T-helper 17 cell (primary cell): ENCODE measurements at places on chromosomes 5 and 9.
A peak's percentile ranks its signal among the peaks of the same experiment; 100 is the strongest.

DNA sequence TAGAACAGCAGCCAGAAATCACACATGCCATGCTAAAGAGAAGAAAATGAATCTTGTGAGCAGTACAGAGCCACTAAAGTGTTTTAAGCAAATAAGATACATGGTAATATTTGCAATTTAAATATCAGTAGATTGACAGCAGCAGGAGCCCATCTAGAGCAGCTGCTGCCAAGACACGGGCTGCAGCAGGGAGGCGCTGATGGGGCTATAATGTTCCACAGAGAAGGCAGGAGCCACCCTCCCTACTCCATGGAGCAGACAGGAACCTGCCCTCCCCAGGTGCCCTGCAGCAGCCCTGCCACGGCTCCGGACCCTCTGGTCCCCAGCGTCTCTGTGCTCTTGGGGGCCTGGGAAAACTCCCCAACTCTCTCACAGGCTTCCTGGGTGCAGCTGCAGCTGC lies 224.1 kb upstream of the ISL1 start:
- DNase-seq, result no peak

DNA sequence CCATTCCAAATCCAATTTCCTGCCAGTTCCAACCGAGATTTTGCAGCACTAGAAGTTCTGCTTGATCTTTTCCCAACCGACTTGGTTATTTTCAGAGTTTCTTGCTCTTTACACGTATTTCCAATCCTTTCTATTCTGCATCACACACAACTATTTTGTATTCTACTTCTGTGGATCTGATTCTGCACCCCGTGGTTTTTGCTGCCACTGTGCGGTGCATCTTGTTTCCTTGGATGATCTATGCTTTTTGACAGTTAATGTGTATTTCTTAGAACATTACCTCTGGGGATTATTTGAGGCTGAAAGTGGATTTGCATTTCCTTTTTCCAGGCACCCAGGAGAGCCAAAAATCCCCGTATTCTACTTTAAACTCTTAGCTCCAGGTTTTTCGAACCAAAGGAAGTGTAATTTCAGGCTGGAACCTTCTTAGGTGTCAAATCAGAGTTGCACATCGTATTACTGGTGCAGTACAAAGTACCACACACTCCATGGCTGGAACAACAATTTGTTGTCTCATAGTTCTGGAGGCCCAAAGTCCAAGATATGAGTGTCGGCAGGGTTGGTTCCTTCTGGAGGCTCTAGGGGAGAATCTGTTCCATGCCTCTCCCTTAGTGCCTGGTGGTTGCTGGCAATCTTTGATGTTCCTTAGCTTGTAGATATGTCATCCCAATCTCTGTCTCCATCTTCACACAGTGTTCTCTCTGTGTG lies 14.7 kb upstream of the SARDH start:
- no peak for DNase-seq

- DNase-seq, result no peak
Measured at GRCh38 chr5:149424371-149425315, 45.6 kb upstream of the IL17B start.

DNA sequence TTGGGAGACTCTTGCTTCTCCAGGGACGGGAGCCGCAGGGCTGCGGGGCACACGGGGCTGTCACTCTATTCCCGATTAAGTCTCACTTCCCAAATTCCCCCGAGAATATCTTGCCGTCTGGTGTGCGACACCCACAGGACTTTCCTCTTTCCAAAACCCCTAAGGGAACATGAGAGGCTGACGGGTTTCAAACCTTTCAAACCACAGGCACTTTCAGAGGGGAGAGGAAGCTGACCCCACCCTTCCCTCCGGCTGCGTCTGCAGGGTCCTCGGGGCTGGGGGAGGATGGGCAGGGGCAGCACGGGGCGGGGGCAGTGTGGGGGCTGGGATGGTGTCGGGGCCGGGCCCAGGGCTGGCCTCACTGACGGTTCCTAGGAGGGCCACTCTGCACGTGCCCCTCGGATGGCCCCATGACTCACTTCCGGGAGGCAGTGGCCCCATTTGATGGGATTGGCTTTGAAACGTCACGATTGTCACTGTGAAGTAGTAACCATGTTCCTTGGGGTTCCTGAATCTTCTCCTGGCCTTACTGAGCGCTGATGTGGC lies 38.2 kb downstream of the SLC9A3 start:
- DNase-seq, result no peak

- DNase-seq, result no peak
Measured at GRCh38 chr9:72827950-72828731, 124.7 kb downstream of the ALDH1A1 start.

- no peak for DNase-seq
Measured at GRCh38 chr9:127076860-127077643, 45.4 kb downstream of the ANGPTL2 start.

- DNase-seq, result no peak
Measured at GRCh38 chr5:78103232-78103918, 191.1 kb downstream of the AP3B1 start.

DNA sequence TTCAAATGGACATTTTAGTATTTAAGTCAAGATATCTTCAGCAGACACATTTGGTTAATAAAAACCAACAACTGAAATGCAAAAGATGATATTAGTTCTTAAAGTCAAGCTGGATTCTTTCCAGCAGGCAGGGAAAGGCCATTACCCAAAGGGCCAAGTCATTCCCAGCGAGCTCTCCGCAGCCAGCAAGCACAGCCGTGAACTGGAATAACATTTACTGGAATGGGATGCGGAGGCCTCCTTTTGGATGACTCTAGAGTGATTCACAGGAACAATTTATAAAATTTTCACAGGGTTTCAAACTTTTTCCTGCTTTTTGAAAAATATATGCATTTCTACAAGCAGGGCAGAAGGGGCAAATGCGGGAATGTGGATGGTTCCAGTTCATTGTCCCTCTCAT lies 76.6 kb upstream of the DAB2 start:
- no peak for DNase-seq

- DNase-seq, result no peak
Measured at GRCh38 chr9:72257814-72258213, 107.2 kb downstream of the ZFAND5 start.

- no peak for DNase-seq
Measured at GRCh38 chr5:143231973-143232812, 171.3 kb downstream of the NR3C1 start.

DNA sequence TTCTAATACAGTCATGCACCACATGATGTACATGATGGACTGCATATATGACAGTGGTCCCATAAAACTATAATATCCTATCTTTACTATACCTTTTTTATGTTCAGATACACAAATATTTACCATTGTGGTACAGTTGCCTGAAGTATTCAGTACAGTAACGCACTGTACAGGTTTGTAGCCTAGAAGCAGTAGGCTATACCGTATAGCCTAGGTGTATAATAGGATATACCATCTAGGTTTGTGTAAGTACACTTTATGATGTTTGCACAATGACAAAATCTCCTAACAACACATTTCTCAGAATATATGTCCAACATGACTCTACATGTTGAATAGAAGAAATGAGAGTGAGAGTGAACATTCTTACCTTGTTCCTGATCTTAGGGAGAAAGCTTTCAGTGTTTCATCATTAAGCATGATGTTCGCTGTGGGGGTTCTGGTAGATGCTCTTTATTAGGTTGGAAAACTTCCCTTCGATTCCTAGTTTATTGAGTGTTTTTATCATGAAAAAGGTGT lies 31.8 kb downstream of the AMBP start:
- DNase-seq, result no peak

DNA sequence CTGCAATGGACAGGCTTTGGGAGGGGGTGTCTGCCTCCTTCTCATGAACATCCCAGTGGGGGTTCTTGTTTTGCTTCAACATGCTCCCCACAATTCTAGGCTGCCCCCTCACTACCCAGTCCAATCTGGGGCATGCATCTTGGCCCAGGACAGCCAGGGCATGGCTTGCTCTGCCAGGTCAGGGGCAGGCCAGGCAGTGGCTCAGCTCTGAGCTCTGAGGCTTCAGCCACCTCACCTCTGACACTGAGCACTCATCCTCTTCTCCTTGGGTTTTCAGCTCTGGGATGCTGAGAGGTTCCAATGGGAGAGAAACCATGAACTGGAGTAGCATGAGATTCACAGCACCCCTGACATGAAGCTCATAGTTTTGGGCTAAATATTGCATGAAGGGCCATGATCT lies 11.8 kb downstream of the SLC25A48 start:
- DNase-seq, result no peak

GRCh38 chr9:38350529-38350928 lies 42.0 kb upstream of the ALDH1B1 start:
- DNase-seq, result no peak

DNA sequence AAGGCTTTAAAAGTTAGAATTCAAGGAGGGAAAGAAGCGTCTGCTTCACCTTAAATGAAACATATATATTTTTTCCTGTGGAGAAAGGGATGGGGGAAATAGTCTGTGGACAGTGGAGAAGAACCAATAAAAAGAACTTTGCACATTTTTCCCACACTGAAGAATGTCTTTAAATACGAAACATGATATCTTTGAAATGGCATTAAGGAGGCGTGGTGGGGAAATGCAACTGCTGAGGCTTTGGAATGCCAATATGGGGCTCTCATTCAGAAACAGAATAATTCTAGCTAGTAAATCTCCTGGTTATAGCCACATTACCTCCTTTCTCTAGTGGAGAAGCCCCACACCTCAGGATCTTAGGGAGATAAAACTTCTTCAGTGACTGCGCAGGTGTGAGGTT lies 46.8 kb downstream of the TNC start:
- no peak for DNase-seq

GRCh38 chr5:68240771-68241170 lies 25.2 kb downstream of the PIK3R1 start:
- no peak for DNase-seq

DNA sequence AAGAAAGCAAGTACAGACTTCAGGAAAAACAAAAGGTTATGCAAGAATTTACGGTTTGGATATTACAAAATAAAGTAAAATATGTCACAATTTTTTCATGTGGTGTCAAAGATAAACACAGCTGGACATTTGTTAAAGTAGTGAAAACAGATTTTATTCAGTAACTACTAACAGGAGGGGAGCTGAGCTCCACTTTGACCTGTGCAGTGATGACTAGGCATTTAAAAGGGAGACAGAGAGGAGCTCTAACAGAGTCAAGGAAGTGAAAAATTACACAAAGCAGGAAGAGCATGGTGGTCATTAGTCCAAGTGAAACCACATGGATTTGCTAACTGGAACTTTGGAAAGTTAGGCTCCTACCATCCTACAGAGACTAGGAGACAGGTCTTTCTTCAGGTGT lies 263.6 kb upstream of the PCSK5 start:
- DNase-seq, result no peak

DNA sequence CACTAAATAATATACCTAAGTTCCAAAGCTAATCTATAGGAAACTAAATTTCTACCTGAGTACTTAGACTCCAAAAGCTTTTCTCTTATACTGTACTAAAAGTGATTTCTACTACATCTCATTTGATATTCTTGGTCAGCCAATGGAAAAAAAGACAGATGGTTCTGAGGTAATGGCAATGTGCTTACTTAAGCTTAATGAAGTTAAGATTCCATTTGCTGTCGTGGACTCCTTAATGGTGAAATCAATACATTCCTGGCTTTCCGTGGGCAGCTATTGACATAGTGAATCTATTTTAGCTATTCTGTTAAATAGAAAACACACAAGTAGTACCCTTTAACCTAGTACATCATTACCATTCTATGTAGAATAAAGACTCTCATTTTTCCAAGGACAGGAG lies 1825.6 kb upstream of the CDH9 start:
- no peak for DNase-seq

GRCh38 chr5:135203593-135204036 lies 169.6 kb upstream of the PITX1 start:
- DNase-seq, result no peak

- no peak for DNase-seq
Measured at GRCh38 chr5:179533907-179534306, 16.4 kb upstream of the RUFY1 start.

GRCh38 chr9:111023128-111023527 lies 15.1 kb downstream of the LPAR1 start:
- DNase-seq, result no peak

DNA sequence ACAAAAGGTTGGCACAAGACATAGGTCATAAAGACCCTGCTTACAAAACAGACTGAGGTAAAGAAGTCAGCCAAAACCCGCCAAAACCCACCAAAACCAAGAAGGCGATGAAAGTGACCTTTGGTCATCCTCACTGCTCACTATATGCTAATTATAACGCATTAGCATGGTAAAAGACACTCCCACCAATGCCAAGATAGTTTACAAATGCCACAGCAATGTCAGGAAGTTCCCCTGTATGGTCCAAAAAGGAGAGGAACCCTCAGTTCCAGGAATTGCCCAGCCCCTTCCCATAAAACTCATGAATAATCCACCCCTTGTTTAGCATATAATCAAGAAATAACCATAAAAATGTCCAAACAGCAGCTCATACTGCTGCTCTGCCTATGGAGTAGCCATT lies 27.7 kb downstream of the MLLT3 start:
- no peak for DNase-seq

DNA sequence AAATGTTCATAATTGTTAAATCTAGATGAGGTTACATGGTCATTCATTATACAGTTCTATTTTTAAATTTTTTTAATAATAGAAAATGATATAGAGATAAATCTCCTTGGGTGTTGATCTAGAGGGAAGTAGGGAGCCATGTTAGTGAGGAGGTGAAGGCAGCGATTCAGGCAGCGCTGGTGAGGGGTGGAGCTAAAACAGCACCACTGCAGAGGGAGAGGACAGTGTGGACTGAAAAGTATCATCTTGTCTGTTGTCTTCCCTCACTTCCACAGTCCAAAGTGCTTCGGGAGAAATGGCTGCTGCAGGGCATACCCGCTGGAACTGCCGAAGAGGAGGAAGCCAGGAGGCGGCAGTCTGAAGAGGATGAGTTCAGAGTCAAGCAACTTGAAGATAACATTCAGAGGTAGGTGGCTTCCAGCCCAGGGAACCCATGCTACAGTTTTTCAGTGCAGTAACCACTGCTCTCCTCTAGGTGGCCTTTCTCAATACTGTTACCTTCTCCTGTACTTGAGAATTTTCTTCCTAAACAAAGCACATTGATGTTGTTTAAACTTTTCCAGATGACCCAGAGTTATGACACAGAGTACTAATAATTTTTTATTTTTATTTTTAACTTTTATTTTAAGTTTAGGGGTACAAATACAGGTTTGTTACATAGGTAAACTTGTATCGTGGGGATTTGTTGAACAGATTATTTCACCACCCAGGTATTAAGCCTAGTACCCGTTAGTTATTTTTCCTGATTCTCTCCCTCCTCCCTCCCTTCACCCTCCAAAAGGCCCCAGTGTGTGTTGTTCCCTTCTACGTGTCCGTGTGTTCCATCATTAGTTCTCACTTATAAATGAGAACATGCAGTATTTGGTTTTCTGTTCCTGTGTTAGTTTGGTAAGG lies 100.5 kb downstream of the PALM2AKAP2 start:
- no peak for DNase-seq

GRCh38 chr5:98928873-98929709 lies at the start of gene CHD1:
CHD1 (minus strand) TSS chr5:98929007; CDS start chr5:98926386, 2,621 bp downstream.
- peak; percentile 91 for DNase-seq

DNA sequence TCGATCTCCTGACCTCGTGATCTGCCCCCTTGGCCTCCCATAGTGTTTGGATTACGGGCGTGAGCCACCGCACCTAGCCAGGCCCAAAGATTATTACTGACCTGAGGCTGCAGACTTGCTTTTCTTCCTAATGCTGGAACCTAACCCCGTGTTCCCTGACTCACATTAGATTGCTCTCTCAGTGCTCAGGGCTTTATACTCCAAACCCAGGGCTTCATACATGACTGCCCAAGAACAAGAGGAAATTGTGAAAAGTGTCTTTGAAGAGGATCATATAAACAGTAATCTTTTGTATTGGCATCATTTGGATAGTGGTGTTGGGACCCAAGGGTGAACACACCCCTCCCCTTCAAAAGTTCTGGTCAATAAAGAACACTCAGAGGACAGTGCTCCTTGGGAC lies 233.3 kb upstream of the TAS2R1 start:
- DNase-seq, result no peak
